ENCODE measurements at places on chromosomes 11 and 22. TPM values are rescaled to one million over a fixed set of nuclear protein-coding genes. Genes with fewer than 3 reads are reported as not detected.
A peak's percentile ranks its signal among the peaks of the same experiment; 100 is the strongest.

GRCh38 chr11:117477721-117478120 lies 150.1 kb downstream of the CEP164 start:
- no peaks in the 10 kb centered on the region for H3K4me1 ChIP-seq
- no peak overlapping the region for H3K4me3 ChIP-seq
- H3K27ac ChIP-seq: no peak overlapping the region
- H3K27me3 ChIP-seq: no peaks in the 10 kb centered on the region

- no peak overlapping the region for H3K27ac ChIP-seq
- no peaks in the 10 kb centered on the region for H3K36me3 ChIP-seq
- H3K4me3 ChIP-seq: no peak overlapping the region
- peaks cover 2% of the 10 kb centered on the region for H3K27me3 ChIP-seq
Observed at GRCh38 chr22:19535001-19535400, 10.8 kb upstream of the CLDN5 start.

- no peaks in the 10 kb centered on the region for H3K4me1 ChIP-seq
- H3K27me3 ChIP-seq: no peaks in the 10 kb centered on the region
- H3K36me3 ChIP-seq: no peaks in the 10 kb centered on the region
- H3K4me3 ChIP-seq: no peak overlapping the region
- no peak for DNase-seq
- H3K27ac ChIP-seq: no peak overlapping the region
Observed at GRCh38 chr11:23123753-23124152, 263.5 kb upstream of the CCDC179 start.

- H3K36me3 ChIP-seq: no peaks in the 10 kb centered on the region
- peaks cover 10% of the 10 kb centered on the region for H3K27me3 ChIP-seq
- H3K27ac ChIP-seq: no peak overlapping the region
- H3K4me3 ChIP-seq: no peak overlapping the region
Observed at GRCh38 chr11:95736355-95736754, 53.2 kb downstream of the FAM76B start.

DNA sequence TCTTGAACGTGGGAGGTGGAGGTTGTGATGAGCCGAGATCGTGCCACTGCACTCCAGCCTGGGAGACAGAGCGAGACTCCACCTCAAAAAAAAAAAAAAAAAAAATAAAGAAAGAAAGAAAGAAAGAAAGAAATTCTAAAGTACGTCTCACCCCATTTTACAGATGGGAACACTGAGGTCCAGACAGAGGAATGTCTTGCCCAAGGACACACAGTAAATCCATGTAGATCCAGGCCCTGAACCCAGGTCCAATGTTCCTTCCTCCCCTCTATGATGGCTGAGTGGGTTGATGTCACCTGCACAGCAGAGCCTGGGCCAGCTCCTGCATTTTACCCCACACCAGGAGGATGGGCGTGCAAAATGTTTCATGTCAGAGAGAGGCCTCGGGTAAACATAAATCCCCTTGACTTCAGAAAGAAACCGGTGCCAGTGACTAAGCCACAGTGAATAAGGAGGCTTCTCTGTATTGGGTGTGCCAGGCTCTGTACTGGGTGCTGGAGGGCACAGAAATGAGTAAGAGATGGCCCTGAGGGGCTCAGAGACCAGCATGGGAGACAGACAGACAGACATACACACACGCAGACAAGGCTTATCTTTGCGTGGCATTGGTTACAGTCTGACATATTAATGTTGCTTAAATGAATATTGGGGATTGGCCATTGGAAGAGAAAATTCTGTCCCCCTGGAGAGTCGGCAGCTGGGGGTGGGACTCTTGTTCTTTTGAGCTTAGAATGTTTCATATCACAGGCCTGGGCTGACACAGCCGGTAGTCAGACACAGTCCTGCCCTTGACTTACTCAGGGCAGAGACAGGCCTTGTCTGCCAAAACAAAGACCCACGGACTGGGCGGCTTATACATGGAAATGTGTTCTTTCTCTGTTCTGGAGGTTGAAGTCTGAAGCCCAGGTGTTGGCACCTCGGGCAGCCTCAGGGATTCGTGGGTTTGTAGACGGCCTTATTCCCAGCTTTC lies 105.4 kb downstream of the MIAT start:
- no peak overlapping the region for H3K27ac ChIP-seq
- H3K4me3 ChIP-seq: no peak overlapping the region
- H3K36me3 ChIP-seq: peaks cover 26% of the 10 kb centered on the region
- H3K27me3 ChIP-seq: no peaks in the 10 kb centered on the region
- H3K4me1 ChIP-seq: peaks cover 13% of the 10 kb centered on the region

- no peaks in the 10 kb centered on the region for H3K4me1 ChIP-seq
- H3K36me3 ChIP-seq: no peaks in the 10 kb centered on the region
- H3K27ac ChIP-seq: no peak overlapping the region
- no peak for DNase-seq
- peaks cover 2% of the 10 kb centered on the region for H3K27me3 ChIP-seq
Observed at GRCh38 chr11:113389272-113389671, 1.7 kb downstream of the ANKK1 start.

DNA sequence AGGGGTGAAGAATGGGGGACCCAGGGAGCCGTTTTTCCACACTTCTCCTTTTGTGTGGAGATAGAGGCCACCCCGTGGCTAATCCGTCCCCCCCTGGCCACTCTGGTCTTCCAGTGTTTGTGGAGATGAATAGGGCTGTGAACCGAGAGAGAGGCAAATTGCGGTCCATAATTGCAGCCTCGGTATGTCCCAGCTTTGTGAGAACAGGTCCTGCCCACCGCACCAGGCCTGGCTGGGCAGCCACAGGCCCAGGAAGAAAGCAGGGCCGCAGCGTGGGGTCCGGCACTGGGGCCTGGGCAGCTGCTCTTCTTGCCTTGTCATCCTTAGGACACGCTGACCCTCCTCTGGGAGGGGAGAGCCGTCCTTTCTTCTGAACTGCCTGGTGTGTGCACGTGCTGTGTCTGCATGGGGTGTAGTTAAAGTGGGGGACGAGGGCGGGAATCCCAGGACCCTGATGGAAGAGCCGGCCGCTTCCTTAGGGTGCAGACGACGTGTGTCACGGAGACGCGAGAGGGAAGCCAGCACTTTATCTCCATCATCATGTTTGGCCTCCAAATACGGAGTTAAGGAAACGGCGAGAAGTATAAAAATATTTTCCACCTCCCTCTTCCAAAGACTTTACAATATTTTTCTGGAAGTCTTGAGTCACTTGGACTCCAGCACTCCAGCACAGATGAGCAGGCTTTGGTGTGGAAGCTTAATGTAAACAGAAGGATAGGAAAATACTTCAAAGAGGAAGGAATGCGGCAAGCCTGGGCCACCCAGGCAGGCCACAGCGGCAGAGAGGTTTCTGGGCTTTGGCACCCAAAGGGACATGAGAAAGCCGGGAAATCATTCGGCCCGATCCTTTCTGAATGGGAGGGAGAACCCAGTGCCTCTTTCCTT lies 1248.4 kb downstream of the BRD1 start:
- H3K27me3 ChIP-seq: peaks cover 19% of the 10 kb centered on the region
- H3K4me1 ChIP-seq: peaks cover 2% of the 10 kb centered on the region
- H3K27ac ChIP-seq: no peak overlapping the region
- H3K4me3 ChIP-seq: no peak overlapping the region
- no peaks in the 10 kb centered on the region for H3K36me3 ChIP-seq

DNA sequence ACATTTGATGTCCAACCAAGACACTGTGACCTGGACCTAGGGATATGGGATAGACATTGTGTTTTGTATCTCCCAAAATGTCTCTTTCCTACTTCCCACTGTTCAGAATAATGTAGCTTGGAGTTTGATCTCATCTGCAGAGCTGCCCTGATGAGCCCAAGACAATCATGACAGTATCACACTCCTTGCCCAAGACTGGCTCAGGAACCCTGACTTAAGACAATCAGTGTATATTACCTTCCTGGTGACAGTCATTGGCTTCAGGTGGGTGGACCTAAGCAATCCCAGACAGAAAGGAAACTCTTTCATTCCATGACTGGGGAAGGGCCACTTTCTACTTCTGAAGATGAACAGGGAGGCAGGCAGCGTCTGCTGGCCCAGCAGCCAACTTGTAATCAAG lies 14.3 kb upstream of the RTN4RL2 start:
- no peak overlapping the region for H3K27ac ChIP-seq
- no peaks in the 10 kb centered on the region for H3K36me3 ChIP-seq
- no peaks in the 10 kb centered on the region for H3K4me1 ChIP-seq
- H3K27me3 ChIP-seq: peaks cover 7% of the 10 kb centered on the region

GRCh38 chr22:46000081-46001027 lies 23.4 kb upstream of the WNT7B start:
- no peak overlapping the region for H3K4me3 ChIP-seq
- no peak overlapping the region for H3K27ac ChIP-seq
- H3K4me1 ChIP-seq: peaks cover 15% of the 10 kb centered on the region
- DNase-seq: peak; percentile 0

GRCh38 chr11:109552376-109552775 lies 130.4 kb downstream of the C11orf87 start:
- H3K27me3 ChIP-seq: no peaks in the 10 kb centered on the region
- H3K36me3 ChIP-seq: no peaks in the 10 kb centered on the region
- H3K4me3 ChIP-seq: no peak overlapping the region
- H3K27ac ChIP-seq: no peak overlapping the region
- H3K4me1 ChIP-seq: no peaks in the 10 kb centered on the region
- DNase-seq: no peak

GRCh38 chr22:36982136-36982535 lies 37.1 kb downstream of the TST start:
- peaks cover 6% of the 10 kb centered on the region for H3K4me1 ChIP-seq
- H3K27ac ChIP-seq: no peak overlapping the region
- H3K27me3 ChIP-seq: peaks cover 2% of the 10 kb centered on the region
- H3K4me3 ChIP-seq: no peak overlapping the region
- H3K36me3 ChIP-seq: no peaks in the 10 kb centered on the region

- no peak overlapping the region for H3K27ac ChIP-seq
- H3K27me3 ChIP-seq: no peaks in the 10 kb centered on the region
- peaks cover 9% of the 10 kb centered on the region for H3K4me1 ChIP-seq
Observed at GRCh38 chr11:120224361-120224760, 13.5 kb downstream of the OAF start.

DNA sequence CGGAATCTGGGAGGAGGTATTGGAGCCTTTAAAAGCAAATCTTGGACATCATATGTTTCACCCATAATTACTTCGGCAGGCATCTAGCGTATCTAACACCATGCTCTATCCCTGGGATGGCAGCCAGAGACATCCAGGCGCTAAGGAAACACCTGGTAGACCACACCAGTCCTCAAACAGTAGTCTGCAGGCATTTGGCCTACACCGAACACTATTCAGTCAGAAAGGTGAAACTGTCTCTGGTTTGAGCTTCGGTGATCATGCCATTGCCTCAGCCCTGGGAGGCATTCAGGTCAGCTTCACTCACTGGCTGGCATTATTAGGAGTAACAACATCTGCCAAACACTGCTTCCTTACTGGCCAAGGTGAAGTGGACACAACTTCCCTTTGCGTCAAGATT lies 11.7 kb downstream of the SIRT3 start:
- DNase-seq: no peak
- no peak overlapping the region for H3K4me3 ChIP-seq
- no peaks in the 10 kb centered on the region for H3K27me3 ChIP-seq
- peaks cover 4% of the 10 kb centered on the region for H3K36me3 ChIP-seq

DNA sequence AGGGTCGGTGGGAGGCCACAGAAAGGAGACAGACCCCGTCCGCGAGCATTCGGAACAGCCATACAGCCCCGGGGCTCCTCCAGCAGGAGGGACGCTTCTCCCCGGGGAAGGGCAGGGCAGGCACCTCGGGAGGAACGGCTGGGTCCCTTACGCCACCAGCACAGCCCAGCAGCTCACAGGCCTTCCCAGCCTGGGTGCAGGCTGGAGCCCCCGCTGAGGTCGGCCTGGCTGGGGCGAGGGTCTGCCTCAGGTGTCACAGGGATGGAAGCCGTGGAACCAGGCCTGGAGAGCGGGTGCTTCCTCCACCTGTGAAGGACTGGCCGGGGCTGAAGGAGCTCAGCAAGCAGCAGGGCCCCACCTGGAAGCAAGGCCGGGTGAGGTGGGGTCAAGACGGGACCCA lies 732.3 kb downstream of the BRD1 start:
- H3K4me1 ChIP-seq: no peaks in the 10 kb centered on the region
- peaks cover 5% of the 10 kb centered on the region for H3K27me3 ChIP-seq
- H3K27ac ChIP-seq: no peak overlapping the region
- no peak for DNase-seq
- no peaks in the 10 kb centered on the region for H3K36me3 ChIP-seq

- no peak overlapping the region for H3K4me3 ChIP-seq
- no peak for DNase-seq
- H3K36me3 ChIP-seq: no peaks in the 10 kb centered on the region
- no peak overlapping the region for H3K27ac ChIP-seq
Observed at GRCh38 chr11:125072961-125073590, 10.0 kb downstream of the SLC37A2 start.

- H3K27ac ChIP-seq: no peak overlapping the region
- peaks cover 7% of the 10 kb centered on the region for H3K27me3 ChIP-seq
- no peaks in the 10 kb centered on the region for H3K4me1 ChIP-seq
- no peaks in the 10 kb centered on the region for H3K36me3 ChIP-seq
- DNase-seq: no peak
- no peak overlapping the region for H3K4me3 ChIP-seq
Observed at GRCh38 chr11:12532580-12532979, 141.6 kb upstream of the TEAD1 start.

DNA sequence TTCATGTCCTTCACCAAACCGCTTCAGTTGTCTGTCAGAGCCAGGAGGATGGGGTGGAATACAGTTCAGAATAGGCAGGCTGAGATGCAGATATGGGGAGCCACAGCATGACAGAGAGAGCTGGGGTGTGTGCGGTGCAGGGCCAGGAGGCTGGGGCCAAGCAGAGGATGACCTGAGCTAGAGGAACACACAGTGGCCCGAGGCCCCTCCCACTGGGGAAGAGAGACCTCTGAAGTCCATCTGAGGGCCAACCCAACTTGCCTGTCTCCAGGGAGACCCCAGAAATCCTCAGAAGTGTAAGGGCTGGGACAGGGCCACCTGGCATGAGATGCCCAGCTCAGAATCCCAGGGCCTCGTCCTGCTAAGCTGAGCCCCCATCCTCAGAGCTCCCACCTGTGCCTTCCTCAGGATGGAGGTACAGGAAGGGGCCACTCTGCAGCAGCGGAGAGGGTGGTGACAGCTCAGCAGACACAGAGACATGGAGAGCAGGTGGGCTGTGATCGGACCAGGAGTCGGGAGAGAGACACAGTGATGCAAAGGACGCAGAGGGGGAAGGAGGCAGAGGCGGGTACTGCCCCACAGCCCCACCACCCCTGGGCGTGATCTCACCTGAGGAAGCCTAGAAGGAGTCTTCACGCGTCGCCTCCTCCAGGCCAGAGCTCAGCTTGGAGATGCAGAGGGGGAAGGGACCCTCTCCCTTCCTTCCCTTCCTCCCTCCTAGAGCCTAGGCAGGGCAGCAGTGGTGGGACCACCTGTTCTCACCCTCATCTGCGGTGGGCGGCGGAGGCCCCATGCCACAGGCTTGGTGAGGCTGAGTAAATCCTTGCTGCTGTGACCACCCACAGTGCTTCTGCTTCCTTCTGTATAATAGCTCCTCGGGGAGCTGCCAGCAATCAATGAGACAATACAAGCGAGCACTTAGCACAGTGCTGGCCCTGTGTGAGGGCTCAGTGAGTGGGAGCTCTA lies 9.1 kb upstream of the TUB start:
- H3K4me3 ChIP-seq: no peak overlapping the region
- DNase-seq: no peak
- H3K27me3 ChIP-seq: peaks cover 8% of the 10 kb centered on the region
- no peaks in the 10 kb centered on the region for H3K36me3 ChIP-seq
- no peak overlapping the region for H3K27ac ChIP-seq

GRCh38 chr11:87137711-87138110 lies 100.0 kb downstream of the TMEM135 start:
- no peak overlapping the region for H3K27ac ChIP-seq
- peaks cover 13% of the 10 kb centered on the region for H3K36me3 ChIP-seq
- peaks cover 6% of the 10 kb centered on the region for H3K4me1 ChIP-seq

Gene GTSE1
- 39.4 TPM for total RNA-seq

Gene ASRGL1
- total RNA-seq: 6.7 TPM

Gene KRTAP5-9
- total RNA-seq: not detected

Gene CASP1
- 32.4 TPM for total RNA-seq

Gene CCDC87
- total RNA-seq: 0.14 TPM

Gene CNIH2
- total RNA-seq: 0.96 TPM

Gene MAPK12
- 9.2 TPM for total RNA-seq

Gene HTR3B
- not detected for total RNA-seq
